ENCODE measurements at places on chromosomes 3 and 15. TPM values are rescaled to one million over a fixed set of nuclear protein-coding genes. Genes with fewer than 3 reads are reported as not detected.

Gene LEKR1
- total RNA-seq: 1.1 TPM

Gene TLNRD1
- total RNA-seq: 17.6 TPM

Gene FGF7
- not detected for total RNA-seq

Gene P3H2
- total RNA-seq: 42.0 TPM

Gene SKOR1
- 0.03 TPM for total RNA-seq
